Colonic mucosa (tissue), 4 donors: ENCODE measurements at places on chromosomes 2 and 18. TPM values are rescaled to one million over a fixed set of nuclear protein-coding genes. Genes with fewer than 3 reads are reported as not detected.

The DNAJC5G gene
- total RNA-seq: not detected

DNA sequence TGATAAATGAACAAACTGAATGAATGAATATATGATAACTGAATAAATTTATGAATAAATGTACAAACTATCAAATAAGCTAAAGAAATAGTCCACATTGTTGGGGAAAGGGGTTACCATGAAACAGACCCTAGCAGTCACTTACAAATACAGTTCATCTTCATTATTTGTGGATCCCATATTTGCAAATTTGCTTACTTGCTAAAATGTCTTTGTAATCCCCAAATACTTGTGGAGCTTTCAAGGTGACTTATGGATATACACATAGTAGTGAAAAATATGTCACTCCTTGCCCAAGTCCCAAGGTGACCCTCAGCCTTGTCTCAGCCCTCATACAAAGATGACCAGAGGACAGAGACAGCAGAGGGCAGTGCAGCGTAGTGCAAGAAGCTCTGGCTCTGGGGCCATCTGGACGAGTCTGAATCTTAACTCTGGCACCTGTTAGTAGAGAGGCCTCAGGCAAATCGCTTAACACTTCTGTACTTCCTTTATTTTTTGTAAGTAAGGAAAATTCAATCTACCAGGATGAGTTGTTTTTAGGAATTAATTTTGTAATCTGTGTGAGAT is 3.1 kb downstream of the PAIP2B start:
- DNase-seq: peak; percentile 43
- H3K4me3 ChIP-seq: no peak overlapping the region
- no peaks in the 10 kb centered on the region for H3K36me3 ChIP-seq
- H3K27ac ChIP-seq: no peak overlapping the region
- no peaks in the 10 kb centered on the region for H3K27me3 ChIP-seq
- no peaks in the 10 kb centered on the region for H3K4me1 ChIP-seq

DNA sequence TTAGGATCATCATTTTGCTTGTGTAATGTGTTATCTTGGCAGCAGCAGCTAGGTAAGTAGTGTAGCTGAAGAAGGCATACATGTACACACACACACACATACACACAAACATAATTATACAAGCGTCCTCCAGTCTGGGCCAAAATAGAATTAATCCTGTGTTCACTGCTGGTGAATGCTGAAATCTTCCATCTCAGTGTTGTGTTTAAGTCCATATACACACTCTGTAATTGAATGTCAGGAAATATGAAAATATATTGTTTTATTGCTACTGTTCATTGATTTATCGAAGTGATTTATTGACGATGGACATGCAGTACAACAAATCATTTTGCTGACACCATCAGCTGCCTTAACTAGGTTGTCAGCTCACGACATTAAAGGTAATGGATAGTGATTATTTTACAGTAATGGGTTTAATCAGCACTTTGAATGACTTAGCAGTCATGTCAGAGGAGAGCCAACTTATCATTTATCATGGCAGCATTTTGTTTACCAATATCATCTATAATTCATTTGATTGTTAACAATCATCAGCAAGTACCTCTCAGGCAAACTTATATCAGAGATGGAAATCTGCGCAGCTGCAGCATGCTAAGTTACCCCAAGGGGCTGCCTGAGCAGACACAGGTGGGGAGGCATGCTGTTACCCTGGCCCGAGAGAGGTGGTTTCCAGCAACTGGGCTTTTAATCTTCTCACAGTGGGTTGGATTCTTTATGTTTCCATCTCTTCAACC is 83.7 kb upstream of the FSHR start:
- no peak for DNase-seq
- no peaks in the 10 kb centered on the region for H3K36me3 ChIP-seq
- no peak overlapping the region for H3K27ac ChIP-seq

DNA sequence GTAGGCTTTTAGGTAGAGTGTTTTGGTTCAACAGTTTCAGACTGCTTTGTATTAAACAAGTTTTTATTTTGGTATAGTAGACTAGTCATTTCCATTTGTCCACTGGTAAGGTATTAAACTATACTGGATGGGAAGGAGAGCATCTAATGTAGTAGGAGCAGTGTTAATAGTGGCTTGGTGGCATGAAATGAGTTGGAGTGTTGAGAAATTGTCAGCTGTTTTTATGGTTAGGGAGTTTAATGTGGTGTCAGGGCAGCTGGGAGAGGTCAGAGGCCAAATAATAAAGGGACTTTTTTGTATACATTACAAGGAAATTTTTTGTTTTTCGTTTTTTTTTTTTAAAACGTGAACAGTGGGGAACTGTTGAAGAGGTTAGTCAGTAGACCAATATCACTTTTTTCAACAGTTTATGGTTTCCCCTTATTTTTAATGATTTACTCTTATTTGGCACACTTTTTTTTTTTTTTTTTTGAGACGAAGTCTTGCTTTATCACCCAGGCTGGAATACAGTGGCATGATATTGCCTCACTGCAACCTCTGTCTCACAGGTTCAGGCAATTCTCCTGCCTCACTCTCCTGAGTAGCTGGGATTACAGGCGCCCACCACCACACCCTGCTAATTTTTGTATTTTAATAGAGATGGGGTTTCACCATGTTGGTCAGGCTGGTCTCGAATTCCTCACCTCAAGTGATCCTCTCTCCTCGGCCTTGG is 21.2 kb downstream of the ACTR3 start:
- DNase-seq: no peak
- no peak overlapping the region for H3K4me3 ChIP-seq
- no peak overlapping the region for H3K27ac ChIP-seq

GRCh38 chr2:230706053-230706521 is 6.6 kb upstream of the CAB39 start:
- H3K36me3 ChIP-seq: no peaks in the 10 kb centered on the region
- H3K27ac ChIP-seq: peak overlapping the region; percentile 78
- H3K27me3 ChIP-seq: no peaks in the 10 kb centered on the region
- peak; percentile 83 for DNase-seq

The B4GALT6 gene
- 7.5 TPM for total RNA-seq
